ENCODE measurements at places on chromosomes 11 and 22.

- DNase-seq: no peak
These were observed 66.5 kb downstream of the CCDC34 start for GRCh38 chr11:27296497-27296896.

GRCh38 chr11:75826461-75827230 lies 11.6 kb downstream of the UVRAG start:
- DNase-seq: no peak

- no peak for DNase-seq
These were observed 28.6 kb upstream of the ATXN10 start for GRCh38 chr22:45642986-45643385.

DNA sequence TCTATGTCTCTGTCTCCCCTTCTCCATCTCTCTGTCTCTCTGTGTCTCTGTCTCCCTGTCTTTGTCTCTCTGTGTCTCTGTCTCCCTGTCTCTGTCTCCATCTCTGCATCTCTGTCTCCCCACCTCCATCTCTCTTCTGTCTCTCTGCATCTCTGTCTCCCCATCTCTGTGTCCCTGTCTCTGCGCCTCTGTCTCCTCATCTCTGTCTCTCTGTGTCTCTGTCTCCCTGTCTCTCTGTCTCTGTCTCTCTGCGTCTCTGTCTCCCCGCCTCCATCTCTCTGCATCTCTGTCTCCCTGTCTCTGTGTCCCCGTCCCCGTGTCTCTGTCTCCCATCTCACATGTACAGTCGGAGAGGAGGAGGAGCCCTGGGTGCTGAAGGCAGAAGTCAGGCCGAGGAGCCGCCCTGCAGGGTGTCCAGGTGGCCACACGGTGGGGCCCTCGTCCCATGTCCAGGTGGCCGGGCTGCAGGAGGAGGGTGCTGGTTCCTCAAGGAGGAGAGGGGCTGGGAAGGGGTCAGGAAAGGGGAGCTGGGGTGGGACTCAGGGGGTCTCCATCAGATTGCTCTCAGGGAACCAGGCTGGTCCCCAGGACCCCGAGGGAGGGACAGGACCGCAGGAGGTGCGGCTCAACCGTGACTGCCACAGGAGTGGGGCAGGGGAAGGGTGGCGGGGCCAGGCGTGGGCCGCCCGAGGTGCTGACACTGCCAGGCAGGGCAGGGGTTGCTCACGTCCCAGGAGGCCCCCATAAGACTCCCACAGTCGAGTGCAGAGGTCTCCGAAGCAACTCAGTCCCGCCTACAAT lies 25.6 kb upstream of the TH start:
- peak; percentile 84 for DNase-seq

DNA sequence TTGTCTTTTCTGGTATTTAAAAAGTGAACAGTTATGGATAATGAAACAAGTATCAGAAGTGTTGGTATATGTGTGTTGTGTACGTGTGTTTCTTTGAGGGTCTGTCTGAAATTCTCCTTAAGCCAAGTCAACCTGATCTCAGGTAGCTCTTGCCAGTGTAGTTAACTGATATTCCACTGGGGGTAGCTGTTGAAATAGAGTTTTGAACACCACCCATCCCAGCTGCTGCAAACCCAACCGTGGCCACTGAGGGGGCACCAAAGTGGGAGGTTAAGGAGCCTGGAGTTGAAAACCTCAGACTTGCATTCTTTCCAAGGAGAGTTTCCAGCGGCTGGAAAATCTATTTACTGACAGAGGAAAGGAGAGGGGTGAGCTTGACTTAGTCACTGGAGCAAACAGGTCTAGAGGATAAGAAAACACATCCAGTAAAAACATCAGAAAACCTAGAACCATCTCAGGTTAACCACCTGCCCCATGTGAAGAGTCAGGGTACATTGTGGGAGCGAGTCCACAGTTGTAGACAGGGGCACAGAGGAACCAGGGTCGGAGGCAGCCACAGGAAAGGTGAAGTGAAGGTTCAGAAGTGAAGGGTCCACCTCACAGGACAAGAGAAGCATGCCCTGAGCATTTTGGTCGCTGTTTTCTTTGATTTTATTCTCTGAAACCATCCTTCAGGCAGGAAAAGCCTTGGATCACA lies 8.8 kb upstream of the CUL5 start:
- peak; percentile 85 for DNase-seq

- DNase-seq: no peak
These were observed 12.5 kb downstream of the OR5B3 start for GRCh38 chr11:58394195-58394594.

DNA sequence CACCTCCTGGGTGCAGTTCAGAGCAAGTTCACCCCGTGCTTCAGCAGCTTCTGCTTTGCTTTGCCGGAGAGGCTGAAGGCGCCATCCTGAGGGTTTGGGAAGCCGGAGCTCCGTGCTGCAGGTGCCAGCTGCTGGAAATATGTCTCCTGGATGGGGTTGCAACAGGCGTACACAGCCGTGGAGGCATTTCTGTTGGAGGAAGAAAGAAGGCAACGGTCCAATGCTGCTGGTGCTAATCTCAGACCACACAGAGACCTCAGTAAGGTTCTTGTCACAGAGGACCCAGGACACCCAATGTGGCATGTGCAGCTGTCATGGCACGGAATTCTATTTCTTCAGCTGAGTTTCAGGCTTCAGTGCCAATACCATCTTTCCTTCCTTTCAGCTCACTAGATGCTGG lies 24.2 kb downstream of the ASPHD2 start:
- DNase-seq: no peak

DNA sequence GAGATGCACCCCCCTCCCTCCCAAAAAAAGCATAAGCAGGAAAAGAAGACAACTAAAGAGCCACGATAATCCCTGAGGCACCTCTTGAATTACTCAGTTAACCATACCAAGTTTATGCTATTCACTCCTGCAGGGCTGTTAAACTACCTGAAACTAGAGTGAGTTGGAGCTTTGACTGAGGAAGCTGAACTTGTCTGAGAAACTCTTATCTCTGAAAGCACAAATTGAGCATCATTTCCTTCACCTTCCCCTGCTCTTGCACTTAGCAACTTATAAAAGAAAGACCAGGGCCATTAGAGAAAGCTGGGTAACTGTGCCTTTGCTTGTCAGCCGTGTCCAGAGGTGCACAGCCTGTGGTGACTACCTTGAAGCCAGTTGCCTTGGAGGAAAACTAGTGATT lies 745.6 kb downstream of the NELL1 start:
- DNase-seq: no peak

GRCh38 chr22:46108564-46109473 lies 41.5 kb upstream of the PPARA start:
- peak; percentile 63 for DNase-seq

DNA sequence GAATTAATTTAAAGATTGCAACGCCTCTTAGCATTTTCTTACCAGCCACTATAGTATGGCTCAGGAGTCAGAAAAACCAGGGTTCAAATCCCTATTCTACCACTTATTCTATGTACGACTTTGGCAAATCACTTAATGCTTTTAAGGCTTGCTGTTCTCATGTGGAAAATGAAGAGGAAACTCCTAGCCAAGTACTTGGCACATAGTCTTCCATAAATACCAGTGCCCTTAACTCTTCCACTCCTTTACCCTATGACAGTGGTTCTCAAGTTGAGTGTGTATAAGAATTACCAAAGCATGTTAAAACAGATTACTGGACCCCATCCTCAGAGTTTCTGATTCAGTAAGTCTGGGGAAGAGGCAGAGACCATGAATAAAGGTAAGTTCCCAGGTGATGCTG lies 107.6 kb downstream of the RBFOX2 start:
- no peak for DNase-seq

- no peak for DNase-seq
These were observed 47.7 kb upstream of the PPP6R3 start for GRCh38 chr11:68412593-68413475.

DNA sequence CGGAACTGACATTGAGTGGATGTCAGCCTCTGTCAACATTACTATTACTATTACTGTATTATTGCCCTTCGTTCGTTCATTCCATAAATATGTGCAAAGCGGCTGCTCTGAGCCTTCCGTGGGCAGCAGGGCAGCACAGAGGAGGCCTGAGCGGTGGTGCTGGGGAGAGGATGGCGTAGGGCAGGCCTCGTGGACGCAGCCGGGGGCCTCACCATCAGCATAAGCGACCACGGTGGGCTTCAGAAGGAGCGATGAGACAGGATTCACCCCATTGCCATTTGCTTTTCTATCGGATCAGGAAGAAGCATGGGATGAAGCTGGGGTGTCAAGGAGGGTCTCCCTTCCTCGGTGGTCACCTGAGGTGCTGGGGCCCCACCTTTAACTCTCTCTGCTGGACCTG lies 22.7 kb downstream of the ANO1 start:
- DNase-seq: no peak

DNA sequence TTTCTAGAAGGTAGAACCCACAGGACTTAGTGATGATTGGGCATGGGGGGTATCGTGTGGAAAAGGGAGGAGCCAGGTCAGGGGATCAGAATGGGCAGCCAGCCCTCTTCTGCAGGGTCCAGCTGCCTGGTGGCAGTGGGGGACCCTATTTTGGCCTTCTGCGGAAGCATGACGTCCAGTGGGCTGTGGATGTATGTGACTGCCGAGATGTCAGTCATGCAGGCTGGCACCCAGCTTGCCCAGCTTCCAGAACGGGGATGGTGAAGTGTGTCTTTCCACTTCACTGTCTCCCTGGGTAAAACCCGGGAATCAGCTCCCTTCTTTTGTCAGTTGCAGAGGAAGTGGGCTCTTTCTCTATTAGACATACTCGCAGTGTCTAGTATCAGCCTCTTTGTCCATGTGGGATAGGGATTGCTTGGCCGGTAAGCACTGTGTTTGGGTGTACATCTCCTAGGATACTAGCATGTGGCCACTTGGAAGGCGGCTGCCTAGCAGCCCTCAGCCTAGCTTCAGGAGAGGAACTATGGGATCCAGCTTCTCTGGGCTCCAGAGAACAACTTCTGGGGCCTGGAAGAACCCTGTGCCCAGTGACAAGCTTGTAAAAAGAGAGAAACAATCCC lies 51.4 kb downstream of the GRIK4 start:
- DNase-seq: peak; percentile 19

Measured in H9 (cell line).